ENCODE measurements at places on chromosomes 7 and 10.
A peak's percentile ranks its signal among the peaks of the same experiment; 100 is the strongest.

DNA sequence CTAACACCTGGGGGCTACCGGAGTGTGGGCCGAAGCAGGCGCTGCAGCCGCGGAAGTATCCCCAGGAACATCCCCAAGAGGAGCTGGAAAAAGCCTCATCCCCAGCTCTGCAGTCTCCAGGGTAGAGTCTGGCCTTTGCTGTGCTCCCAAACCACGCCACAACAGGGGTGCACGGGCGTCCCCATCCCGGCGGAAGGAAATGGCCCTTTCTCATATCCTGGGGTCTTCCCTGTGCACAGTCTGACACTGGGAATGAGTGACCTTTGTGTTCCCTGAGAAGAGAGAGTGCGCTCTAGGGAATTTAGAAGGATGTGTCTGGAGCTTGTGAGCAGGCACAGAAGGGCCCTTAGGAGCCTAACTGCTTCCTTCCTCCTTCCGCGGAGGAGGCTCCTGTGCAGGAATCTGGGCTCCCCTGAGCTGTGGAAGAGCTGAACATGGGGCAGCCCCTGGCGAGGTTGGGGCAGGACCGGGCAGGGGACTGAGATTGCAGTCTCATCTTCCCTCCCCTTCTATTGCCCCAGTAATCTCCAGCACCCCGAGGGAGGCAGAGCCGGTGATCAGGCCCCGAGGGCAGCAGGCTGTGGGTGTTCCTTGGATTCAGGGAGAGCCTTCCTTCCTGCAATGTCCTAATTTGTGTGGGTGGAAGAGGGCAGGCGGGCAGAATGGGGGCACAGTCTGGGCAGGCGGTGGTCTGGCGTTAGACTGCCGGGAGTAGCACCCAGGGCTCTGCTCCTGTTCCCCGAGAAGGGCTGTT, 1.3 kb downstream of the REPIN1 start:
- peak; percentile 46 for DNase-seq

- no peak for DNase-seq
Observed at GRCh38 chr10:28137907-28138880, 139.3 kb upstream of the ODAD2 start.

GRCh38 chr10:110081911-110082310, 74.1 kb downstream of the ADD3 start:
- DNase-seq = no peak

- DNase-seq = no peak
Observed at GRCh38 chr10:93580828-93581227, 14.4 kb downstream of the FFAR4 start.

GRCh38 chr7:135976312-135977006, 700 bp downstream of the MTPN start:
- no peak for DNase-seq

DNA sequence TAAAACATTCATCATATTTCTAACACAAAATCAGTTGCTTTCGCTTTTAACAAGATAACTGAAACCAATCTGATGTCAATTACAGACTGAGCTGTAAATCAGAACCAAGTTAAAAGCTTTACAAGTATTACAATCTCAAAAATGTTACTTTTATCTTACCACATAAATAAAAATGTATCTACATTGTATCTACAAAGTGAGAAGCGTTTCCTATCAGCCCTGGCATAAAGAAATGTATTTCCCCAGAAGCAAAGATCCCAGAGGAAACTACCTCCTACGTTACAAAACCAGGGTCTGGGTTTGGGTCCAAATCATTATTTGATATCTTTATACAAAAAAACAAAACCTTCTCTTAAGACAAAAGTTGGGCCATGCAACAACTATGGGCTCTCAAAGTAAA, 2.6 kb downstream of the SMURF1 start:
- DNase-seq = no peak
